ENCODE measurements at places on chromosomes 12 and 14.

GRCh38 chr14:54664961-54665360, 98.0 kb downstream of the SAMD4A start:
- DNase-seq: no peak

- DNase-seq: no peak
Measured at GRCh38 chr14:26707234-26707633, 109.4 kb upstream of the NOVA1 start.

- DNase-seq: no peak
Measured at GRCh38 chr12:98325003-98325402, 190.4 kb upstream of the TMPO start.

GRCh38 chr14:94660306-94660946, 48.2 kb downstream of the SERPINA3 start:
- no peak for DNase-seq

GRCh38 chr14:96565811-96566210, 63.6 kb downstream of the PAPOLA start:
- no peak for DNase-seq

- DNase-seq: peak; percentile 17
Measured at GRCh38 chr12:12645485-12645884, 33.8 kb downstream of the CREBL2 start.

DNA sequence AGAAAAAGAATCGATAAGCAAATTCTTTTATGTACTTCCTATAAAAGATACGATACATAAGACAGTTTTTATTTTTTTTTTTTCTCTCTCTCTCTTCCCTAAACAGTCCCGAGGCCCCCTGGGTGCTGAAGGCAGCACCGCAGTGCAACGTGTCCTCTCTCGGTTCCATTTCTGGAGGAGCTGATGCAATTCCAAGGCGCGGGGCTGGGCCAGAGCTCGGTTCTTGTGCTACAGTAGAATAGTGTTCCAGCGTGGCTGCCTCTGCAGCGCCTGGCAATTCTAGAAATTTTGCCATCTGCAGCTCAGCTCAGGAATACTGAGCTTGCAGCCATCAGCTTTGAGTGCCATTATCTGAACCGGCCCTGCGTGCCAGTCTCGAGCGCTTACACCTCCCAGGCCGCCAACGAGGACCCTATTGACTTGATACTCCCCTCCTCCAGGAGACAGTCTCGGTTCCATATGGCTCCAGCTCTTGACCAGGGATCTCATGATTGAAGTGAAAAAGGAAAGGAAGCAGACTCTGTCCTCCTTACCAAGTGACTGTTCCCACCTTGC, 630 bp downstream of the ALDH1L2 start:
- peak; percentile 34 for DNase-seq

- peak; percentile 33 for DNase-seq
Measured at GRCh38 chr12:103626498-103626897, 39.4 kb downstream of the STAB2 start.

GRCh38 chr14:90495357-90496276, 98.8 kb downstream of the CALM1 start:
- peak; percentile 66 for DNase-seq

DNA sequence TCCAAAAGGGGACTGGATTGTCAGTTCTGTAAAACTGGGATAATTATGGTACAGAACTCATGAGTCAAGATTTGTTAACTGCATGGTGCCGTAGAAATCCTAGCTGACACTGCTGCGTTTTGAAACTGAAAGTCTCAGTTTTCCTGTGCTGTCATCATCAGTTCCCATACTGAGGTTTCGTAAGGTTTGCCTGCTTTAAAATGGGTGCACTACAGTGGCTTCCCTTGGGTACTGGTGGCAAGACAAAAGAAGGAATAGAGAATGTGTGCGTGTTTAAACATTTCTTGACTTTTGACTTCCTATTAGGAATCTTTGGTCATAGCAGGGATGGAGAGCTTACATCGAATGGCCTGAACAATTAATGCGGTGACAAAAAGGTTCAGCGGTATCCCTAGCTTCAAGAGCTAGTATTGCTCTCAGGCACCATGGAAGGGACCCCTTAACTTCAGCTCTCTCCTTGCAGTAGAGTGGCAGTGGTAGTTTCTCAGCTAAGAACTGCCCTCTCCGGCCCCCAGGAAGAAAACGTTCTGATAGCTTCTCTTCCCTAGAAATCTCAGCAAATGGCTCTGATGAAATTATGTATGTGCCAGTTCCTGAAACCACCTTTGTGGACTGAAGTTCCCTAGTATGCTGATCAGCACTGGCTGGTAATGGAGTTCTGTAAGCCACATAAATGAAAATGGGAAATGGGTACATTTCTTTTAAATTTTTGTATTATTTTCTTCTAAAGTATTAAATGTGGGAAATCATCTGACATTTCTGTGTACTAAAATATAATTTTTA, 28.9 kb downstream of the ANO6 start:
- DNase-seq: no peak

- DNase-seq: peak; percentile 43
Measured at GRCh38 chr14:63770187-63770807, 42.4 kb upstream of the SGPP1 start.

GRCh38 chr12:65039301-65039700, 81.8 kb downstream of the WIF1 start:
- no peak for DNase-seq

GRCh38 chr12:69966839-69967238, 141.8 kb downstream of the MYRFL start:
- no peak for DNase-seq

DNA sequence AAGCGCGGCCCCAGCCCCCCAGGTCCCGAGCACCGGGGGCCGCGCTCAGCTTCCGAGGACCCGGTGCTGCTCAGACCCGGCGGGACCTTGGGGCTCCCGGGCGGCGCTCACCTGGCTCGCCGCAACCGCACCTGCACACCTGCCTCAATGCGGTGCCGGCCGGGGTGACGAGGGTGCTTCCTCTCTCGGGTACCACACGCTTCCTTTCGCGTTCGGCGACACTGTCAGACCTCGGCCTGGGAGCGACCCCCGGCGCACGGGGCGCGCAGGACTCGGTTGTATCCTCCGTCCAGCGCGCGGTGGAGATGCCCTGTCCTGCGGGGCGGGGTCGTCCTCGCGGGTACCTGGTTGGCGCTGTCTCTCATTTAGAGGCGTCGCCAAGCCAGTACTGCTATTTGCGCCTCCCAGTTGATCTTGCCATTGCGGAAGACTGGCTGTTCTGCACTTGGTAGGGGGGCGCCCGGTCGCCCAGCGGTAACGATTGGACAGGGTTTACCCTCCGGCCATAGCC, 718 bp downstream of the PACS2 start:
- DNase-seq: no peak

DNA sequence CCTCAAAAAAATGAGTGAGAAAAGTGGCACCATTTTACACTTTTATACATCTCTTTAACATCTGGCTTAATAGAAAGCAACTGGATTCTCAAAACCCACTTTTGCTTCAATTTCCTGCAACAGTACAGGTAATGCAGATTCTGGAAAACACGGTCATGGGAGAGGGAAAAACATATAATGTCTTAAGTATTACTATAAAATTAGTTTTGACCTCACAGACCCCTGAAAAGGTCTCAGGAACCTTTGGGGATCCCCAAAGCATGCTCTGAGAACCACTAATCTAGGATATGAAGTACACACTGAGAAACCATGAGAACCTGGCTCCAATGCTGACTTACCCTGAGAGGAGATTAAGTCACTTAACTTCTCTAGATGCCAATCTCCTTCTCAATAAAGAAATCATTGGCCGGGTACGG, 64.7 kb downstream of the PPP2R5E start:
- DNase-seq: no peak

DNA sequence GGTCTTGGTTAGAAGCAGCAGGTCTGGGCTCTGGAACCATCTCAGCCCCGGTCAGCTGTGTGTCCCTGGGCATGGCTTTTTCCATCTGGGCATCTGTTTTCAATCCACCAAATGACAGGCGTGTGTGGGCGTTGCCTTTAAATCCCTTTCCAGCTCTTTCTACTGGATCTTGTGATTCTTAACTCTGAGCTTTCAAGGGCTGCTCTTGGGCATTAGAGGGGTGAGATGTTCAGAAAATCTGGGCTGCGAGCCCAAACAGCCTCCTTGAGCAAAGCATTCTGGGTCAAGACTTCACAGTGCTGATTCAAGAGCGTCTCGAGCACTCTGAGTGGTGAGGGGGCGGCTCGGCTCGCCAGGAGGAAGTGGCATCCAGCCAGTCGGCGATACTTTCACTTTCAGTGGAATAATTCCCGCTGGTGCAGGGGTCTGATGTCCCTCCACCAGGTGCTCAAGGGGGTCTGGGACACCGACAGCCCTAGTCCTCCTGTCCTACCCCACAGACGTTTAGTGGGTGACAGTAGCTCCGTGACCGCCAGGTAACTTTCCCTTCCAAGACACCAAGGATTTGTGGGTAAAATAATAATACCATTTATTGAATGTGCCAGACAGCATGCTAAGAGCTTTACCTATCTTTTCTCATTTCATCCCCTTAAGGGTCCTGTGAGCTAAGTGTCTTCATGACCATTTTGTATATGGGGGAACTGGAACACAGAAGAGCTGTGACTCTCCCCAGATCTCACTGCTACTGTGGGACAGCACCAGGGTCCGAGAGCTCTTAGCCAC, 114.0 kb downstream of the PLXNC1 start:
- no peak for DNase-seq

DNA sequence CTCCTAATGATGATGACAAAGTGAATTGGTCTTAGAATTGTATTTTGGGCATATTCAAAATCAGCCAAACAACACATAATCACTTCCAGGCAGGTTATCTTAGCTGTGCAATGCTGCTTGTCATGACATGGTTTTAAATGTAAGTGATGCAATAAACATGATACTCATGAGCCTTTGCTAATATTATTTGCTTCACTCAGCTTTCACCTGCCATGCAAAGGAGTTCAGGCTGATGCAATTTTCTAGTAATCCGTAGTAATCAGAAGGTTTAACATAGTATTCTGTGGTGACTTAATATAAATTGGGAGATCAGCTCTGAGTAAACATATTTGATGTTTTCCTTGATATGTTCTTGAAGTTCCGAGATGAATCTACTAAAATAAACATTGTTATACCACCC, 29.1 kb downstream of the TMEM260 start:
- no peak for DNase-seq

GRCh38 chr12:121099779-121100178, 32.9 kb upstream of the P2RX7 start:
- DNase-seq: no peak

DNA sequence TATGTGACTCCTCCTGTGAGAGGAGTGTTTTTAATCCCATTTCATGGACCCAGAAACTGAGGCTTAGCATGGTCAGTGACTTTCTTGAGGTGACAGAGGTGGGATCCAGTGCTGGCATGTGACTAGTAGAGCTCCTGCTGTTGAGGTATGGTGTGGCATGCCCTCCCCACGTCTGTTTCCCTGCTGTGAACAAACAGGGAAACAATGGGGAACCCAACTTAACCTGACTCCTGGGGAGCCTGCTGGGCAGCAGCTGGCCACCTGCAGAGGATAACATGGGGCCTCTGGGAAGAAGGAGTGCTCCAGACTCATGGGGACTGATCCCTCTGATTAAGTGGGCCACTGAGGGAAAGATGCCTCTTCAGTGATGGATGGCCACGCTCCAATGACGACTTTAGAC, 114.0 kb downstream of the BEGAIN start:
- no peak for DNase-seq

DNA sequence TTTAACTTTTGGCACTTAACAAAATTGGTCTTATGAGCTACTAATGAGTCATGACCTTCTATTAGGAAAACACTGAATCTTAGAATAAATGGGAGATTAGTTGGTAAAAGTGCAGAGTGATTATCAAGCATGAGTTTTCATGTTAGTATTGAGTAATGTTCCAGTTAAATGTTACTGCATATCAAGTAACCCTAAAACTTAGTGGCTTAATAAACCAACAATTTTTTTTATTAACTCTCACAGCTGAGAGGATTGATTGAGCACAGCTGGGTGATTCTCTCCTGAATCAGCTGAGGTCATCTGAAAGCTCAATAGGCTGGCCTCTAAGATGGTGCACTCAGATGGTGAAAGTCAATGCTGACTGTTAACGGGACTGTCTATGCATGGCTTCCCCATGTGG, 248.6 kb downstream of the BCL11B start:
- DNase-seq: no peak

- no peak for DNase-seq
Measured at GRCh38 chr12:95736631-95737030, 53.9 kb downstream of the NTN4 start.

GRCh38 chr12:576615-577110, 86.6 kb downstream of the NINJ2 start:
- DNase-seq: no peak

GRCh38 chr12:21697904-21698630, 40.4 kb upstream of the LDHB start:
- no peak for DNase-seq

DNA sequence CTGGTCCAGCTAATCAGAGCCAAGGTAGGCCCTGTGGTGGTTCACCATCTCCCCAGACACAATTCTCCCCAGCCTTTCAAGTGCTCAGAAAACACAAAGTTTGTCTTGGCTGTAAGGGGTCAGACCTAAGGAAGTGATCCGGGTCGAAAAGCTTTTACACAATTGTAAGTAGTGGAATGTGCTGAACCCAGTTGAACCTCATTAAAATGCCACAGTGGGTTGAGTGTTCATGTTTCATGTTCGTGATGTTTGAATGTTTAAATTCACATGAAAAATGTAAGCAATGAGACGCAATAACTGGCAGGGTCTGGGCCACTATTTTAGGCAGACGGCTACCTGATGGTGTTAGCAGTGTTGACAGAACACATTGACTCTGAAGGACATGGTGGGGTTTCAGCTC, 60.9 kb upstream of the JDP2 start:
- no peak for DNase-seq

DNA sequence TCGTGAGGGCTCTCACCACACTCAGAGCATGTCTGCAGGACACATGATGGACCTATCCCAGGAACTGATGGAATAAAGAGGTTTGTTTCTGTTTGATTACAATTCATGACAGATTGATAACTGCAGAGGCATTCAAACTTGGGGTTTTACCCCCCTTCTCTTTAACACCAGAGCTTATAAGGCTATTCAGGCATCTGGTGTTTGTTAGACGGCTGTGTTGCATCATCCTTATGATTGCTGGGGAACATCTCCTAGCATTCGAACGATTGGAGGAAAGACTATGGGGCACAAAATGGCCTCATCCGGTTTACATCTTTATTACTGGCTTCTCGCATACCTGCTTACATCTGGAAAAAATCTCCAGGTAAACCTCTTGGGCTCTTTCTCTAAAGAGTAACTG, 191.8 kb downstream of the MSRB3 start:
- no peak for DNase-seq

DNA sequence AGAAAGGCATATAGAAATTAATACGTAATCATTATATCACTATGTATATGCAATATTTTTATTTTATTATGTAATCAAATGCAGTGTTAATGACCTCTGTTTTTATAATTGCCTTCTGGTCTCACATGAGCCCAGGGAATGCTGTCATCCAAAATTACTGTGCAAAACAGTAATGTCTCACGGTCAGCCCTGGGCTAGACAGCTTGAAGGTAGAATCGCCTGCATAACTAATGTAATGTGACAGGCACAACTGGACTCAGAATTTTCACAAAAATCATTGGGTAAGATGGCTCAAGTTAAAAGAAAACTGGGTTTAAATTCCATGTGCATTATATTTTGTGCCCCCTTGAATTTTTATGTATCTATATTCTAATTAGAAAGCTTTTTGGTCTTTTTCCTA, 293.3 kb downstream of the PPFIA2 start:
- no peak for DNase-seq

GRCh38 chr12:119145367-119145766, 33.4 kb upstream of the HSPB8 start:
- DNase-seq: no peak
